ENCODE measurements at places on chromosomes 5 and 9.

GRCh38 chr5:84450617-84451414 lies 66.1 kb upstream of the EDIL3 start:
- DNase-seq: no peak

DNA sequence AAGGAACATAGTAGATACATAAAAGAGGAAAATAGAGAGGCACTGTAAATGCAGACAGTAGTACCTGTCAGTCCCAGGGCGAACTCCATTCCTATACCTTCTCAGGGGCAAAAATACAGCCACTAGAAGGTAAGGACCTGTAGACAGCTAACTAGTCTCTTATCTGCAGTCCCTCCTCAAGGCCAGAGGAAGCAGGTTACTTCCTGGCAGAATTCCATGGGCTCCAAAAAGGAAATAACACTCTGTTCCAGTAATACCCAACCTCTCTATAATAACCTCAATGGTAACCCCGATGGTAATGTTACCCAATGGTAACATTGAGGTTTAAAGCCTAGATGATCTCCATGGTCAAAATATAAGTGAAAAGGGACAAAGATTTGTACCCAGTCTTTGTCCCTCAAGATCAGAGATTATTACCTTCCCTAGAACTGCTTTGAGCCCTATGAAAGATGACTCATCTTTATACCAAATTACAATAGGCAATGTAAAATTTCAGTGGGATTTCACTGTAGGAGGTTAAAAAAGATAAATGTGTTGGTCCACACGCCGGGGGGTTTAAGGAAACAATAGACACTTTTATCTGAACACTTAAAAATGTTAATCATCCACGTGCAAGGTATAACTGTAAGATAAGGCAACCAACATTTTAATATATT lies 113.0 kb downstream of the DENND1A start:
- no peak for DNase-seq

DNA sequence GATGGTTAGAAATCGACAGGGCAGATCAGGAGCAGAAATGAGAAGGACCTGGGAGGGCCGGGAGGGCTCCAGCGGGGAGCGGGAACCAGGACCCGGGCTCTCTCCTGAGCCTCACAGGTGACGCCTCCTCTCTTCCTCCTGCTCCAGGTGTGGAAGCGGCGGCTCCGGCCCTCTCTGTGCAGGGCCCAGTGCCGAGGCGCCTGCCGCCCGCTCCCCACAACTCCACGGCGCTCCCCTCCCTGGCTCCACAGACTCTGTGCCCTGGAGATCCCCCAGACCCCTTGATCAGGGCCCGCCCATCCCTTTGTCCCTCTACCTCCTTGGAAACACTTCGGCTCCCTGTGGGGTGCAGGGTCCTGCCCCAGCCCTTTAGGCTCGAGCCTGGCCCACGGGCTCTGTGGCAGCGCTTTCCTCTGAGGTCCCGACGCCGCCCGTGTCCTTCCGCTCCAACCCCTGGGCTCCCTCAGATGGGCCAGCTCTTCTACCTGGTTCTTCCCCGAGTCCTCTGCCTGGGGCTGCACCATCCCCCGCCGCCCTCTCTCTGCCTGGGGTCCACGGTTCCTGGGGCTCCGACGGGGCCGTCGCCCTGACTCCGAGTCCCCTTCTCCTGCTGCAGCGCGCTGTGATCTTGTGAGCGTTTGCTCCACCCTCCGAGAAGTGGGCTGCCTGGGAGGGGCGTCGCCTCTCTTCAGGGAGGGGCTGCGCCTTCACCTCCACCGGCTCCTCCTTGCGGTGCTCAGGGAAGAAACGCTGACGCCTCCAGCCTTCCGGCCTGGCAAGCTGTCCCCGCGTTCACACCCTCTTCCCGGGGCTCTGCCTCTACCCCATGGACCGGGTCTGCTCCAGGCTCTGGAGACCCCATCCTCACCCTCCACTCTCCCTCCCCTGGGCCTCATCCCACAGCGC lies 22.4 kb upstream of the SLC6A3 start:
- no peak for DNase-seq

DNA sequence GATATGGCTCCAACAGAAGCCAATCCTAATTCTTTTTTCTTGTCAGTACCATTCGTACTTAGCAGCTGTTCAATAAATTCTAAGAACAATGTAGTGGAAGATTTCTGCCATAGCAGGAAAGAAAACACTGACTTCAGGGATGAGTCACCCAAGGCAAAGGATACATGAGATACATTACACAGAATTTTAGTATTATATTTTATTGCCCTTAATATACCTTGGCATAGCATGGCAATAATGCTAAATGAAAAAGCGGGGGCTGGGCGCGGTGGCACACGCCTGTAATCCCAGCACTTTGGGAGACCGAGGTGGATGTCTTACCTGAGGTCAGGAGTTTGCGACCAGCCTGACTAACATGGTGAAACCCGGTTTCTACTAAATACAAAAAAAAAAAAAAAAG lies 619.1 kb upstream of the DAB2 start:
- no peak for DNase-seq

GRCh38 chr9:134229466-134230091 lies 65.2 kb upstream of the RNU6ATAC start:
- no peak for DNase-seq

GRCh38 chr5:104247260-104247659 lies 684.7 kb upstream of the NUDT12 start:
- DNase-seq: no peak

- no peak for DNase-seq
These were observed 269.6 kb upstream of the RIOK2 start for GRCh38 chr5:97452646-97453045.

DNA sequence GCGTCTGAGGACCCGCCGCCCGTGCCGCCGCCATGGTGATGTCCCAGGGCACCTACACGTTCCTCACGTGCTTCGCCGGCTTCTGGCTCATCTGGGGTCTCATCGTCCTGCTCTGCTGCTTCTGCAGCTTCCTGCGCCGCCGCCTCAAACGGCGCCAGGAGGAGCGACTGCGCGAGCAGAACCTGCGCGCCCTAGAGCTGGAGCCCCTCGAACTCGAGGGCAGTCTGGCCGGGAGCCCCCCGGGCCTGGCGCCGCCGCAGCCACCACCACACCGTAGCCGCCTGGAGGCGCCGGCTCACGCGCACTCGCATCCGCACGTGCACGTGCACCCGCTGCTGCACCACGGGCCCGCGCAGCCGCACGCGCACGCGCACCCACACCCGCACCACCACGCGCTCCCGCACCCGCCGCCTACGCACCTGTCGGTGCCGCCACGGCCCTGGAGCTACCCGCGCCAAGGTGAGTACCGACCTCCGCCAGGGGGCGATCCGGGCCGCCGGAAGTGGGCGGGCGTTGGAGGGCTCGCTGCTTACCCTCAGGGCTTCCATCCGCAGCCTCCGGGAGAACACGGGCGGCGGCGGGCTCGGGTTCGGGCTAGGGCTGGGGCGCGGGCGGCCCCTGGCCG lies 8.5 kb downstream of the PRR7 start:
- peak; percentile 86 for DNase-seq

GRCh38 chr9:100401042-100401441 lies 25.9 kb upstream of the MSANTD3 start:
- no peak for DNase-seq

- no peak for DNase-seq
These were observed 225.2 kb downstream of the NPR3 start for GRCh38 chr5:32936329-32936728.

- DNase-seq: no peak
These were observed 3.1 kb downstream of the PTCH1 start for GRCh38 chr9:95513711-95514110.

- no peak for DNase-seq
These were observed 41.4 kb upstream of the PAPPA start for GRCh38 chr9:116112236-116112635.

- peak; percentile 72 for DNase-seq
These were observed 2.5 kb upstream of the SEC16A start for GRCh38 chr9:136485049-136486045.

DNA sequence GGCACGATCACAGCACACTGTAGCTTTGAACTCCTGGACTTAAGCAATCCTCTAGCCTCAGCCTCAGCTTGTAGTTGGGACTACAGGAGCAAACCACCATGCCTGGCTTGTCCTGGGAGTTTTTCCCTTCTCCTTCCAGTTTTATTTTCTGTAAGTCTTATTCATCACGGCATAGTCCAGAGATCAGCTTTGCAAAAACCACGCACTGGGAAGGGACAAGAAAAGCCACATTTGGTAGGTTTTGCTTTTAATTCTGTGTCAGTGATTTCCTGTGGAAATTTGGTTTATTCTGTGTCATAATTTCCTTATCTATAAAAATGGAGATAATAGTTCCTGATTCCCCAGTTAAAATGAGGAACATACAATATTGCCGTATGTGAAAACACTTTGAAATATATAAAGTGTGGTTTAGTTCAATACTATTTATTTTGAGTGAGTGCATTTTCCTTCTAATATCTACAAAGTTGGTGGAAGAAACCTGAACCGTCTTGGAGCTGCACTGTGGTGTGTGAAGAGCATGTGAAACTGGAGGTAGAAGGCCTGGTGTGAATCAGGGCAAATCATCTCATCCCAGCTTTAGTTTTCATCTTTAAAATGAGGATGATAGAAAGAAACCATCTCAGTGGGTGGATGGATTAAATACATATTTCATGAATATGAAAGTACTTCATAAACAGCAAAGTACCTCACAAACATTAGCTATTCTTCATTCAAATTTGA lies 92.8 kb upstream of the ELL2 start:
- no peak for DNase-seq

GRCh38 chr5:54526604-54527288 lies 9.2 kb downstream of the SNX18 start:
- DNase-seq: no peak

DNA sequence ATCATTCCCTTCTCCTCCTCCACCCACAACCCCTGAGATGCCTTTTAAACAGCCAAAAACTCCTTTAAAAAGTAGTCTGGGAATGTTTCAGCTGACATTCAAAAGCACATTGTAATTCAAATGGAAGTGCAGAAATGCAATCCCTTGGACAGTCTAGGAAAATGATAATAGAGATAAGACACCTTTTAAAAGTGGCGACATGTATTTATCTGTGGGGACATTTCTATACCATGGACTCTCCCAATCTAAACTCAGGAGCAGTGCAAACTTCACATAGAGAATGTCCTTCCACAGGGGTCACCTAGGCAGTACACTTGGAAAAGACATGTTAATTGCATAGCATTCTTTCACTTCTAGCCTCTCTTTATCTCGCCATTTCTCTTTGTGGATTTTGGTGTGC lies 33.0 kb downstream of the TRIM32 start:
- no peak for DNase-seq

Measured in stimulated activated CD4-positive, alpha-beta T cell treated with anti-CD3 and anti-CD28 coated beads, TNF-alpha, amount 100 ng/mL, for 4 hours (primary cell).